Activated naive CD4-positive, alpha-beta T cell treated with anti-CD3 and anti-CD28 coated beads, Interleukin-2, amount 10 ng/mL, durations not matched to agents 5 hours and 36 hours (primary cell): ENCODE measurements at places on chromosomes 13 and 19. TPM values are rescaled to one million over a fixed set of nuclear protein-coding genes. Genes with fewer than 3 reads are reported as not detected.

MEIOSIN gene
- not detected for total RNA-seq

TNNT1 gene
- not detected for total RNA-seq

C1QTNF9B gene
- not detected for total RNA-seq

BEST2 gene
- total RNA-seq: not detected

C3 gene
- total RNA-seq: not detected

C1QTNF9 gene
- not detected for total RNA-seq

ZNF628 gene
- 8.2 TPM for total RNA-seq

C5AR2 gene
- total RNA-seq: 0.84 TPM

TBCB gene
- 164 TPM for total RNA-seq

URAD gene
- not detected for total RNA-seq

CEACAM16 gene
- total RNA-seq: not detected

ZNF382 gene
- 11.1 TPM for total RNA-seq

TMPRSS9 gene
- not detected for total RNA-seq

ELAVL1 gene
- 78.4 TPM for total RNA-seq

KIR2DL3 gene
- total RNA-seq: 0.34 TPM

POU2F2 gene
- total RNA-seq: 24.7 TPM

ZBTB7A gene
- 45.7 TPM for total RNA-seq

PDX1 gene
- not detected for total RNA-seq

POU4F1 gene
- total RNA-seq: 0.39 TPM

ZNF560 gene
- total RNA-seq: not detected

IGFL3 gene
- total RNA-seq: not detected

GARIN5B gene
- not detected for total RNA-seq

FXYD7 gene
- 20.4 TPM for total RNA-seq

DAND5 gene
- total RNA-seq: 0.25 TPM

ICAM4 gene
- 3.9 TPM for total RNA-seq

PLEKHF1 gene
- total RNA-seq: 42.3 TPM

ZNF625 gene
- 6.4 TPM for total RNA-seq

STOML3 gene
- not detected for total RNA-seq

GIPC1 gene
- 47.4 TPM for total RNA-seq

ZNF534 gene
- not detected for total RNA-seq

SLC15A1 gene
- total RNA-seq: not detected

PRR19 gene
- 0.30 TPM for total RNA-seq

GIPR gene
- total RNA-seq: 4.2 TPM

TPT1 gene
- 8,575 TPM for total RNA-seq

PSG2 gene
- not detected for total RNA-seq

LPAR6 gene
- total RNA-seq: 94.7 TPM

KCNJ14 gene
- 0.71 TPM for total RNA-seq
